ENCODE measurements at places on chromosomes 16 and 17.

- DNase-seq = no peak
Measured at GRCh38 chr17:48121923-48122664, 14.5 kb downstream of the SNX11 start.

- DNase-seq = no peak
Measured at GRCh38 chr17:41627316-41628072, 3.1 kb upstream of the KRT17 start.

GRCh38 chr17:50356418-50356817 is 10.5 kb downstream of the XYLT2 start:
- DNase-seq = no peak

DNA sequence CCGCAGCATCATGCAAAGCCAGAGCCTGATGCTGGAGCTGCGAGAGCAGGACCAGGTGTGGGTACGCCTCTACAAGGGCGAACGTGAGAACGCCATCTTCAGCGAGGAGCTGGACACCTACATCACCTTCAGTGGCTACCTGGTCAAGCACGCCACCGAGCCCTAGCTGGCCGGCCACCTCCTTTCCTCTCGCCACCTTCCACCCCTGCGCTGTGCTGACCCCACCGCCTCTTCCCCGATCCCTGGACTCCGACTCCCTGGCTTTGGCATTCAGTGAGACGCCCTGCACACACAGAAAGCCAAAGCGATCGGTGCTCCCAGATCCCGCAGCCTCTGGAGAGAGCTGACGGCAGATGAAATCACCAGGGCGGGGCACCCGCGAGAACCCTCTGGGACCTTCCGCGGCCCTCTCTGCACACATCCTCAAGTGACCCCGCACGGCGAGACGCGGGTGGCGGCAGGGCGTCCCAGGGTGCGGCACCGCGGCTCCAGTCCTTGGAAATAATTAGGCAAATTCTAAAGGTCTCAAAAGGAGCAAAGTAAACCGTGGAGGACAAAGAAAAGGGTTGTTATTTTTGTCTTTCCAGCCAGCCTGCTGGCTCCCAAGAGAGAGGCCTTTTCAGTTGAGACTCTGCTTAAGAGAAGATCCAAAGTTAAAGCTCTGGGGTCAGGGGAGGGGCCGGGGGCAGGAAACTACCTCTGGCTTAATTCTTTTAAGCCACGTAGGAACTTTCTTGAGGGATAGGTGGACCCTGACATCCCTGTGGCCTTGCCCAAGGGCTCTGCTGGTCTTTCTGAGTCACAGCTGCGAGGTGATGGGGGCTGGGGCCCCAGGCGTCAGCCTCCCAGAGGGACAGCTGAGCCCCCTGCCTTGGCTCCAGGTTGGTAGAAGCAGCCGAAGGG is 24.2 kb downstream of the C1QTNF1 start:
- DNase-seq = no peak

GRCh38 chr16:54847207-54847606 is 83.5 kb upstream of the IRX5 start:
- DNase-seq = no peak

All from SJSA1 (cell line).